HuH-7.5 (cell line): ENCODE measurements at places on chromosomes 12 and 14.

- DNase-seq, result no peak
These were observed 106.2 kb downstream of the SMOC1 start for GRCh38 chr14:69985463-69985862.

DNA sequence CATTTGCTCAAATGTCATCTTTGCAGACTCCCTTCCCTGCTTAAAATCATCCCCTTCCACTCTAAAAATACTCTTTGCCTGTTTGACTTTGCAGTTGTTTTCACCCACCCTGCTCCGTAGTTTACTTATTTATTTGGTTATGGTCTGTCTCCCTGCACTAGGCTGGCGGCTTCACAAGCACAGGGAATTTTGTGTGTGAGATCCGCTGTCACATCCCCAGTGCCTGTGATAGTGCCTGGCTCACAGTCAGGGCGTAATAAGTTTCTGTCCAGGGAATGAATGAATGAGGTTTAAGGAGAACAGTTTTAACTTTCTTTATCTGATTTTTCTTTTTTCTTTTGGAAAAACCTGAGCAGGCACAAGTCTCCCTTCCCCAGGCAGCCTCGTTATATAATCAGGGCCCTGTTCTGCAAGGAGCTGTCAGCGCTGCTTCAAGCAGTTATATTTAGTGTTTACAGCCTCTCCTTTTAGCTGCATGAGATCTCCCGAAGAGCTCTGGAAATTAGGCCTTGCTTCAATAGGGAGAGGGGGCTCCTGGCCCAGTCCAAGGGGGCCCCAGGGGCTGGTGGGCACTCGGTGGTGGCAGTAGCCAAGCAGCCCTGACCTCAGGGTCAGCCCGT, 107.1 kb downstream of the AACS start:
- no peak for DNase-seq

DNA sequence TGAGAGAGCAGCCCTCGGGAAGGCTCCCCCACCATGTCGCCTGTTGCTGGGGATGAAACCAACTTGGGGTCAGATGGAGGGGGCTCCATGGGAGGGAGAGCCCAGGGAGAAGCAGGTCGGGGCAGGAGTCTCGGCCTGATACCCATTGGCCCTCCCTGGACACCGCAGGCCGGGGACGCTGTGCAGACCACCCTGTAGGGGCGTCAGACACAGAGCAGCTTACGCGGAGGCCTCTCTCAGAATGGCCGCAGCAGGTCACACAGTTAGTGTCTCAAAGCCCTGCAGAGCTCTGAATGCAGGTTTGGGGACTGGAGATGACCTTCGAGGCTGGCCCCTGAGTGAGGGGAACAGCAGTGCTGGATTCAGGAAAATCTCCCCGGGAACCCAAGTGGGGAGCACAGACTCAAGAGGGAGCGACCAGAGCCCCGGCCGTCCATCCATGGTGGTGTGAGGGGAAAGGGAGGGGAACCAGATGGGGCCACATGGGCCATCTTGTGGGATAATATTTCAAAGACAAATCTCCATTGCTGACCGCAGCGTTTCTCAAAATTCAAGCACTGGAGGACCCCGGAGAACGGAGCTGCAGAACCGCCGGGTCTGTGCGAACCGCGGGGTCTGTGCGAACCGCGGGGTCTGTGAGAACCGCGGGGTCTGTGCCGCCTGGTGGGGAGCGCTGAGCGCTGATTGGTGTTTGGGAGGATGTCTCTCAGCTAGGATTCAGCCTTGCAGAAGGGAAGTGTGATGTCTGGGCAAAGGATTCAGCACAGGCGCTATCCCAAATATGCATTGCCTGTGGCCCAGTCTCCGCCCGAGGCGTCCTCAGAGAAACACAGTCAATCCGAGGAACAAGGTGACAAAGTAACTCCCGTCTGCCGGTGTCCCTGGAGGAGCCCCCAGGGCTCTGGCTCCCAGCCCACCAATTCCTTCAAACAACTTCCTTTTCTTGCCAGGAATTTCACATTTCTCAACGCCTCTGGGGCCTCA, 324.4 kb upstream of the RTL1 start:
- no peak for DNase-seq

DNA sequence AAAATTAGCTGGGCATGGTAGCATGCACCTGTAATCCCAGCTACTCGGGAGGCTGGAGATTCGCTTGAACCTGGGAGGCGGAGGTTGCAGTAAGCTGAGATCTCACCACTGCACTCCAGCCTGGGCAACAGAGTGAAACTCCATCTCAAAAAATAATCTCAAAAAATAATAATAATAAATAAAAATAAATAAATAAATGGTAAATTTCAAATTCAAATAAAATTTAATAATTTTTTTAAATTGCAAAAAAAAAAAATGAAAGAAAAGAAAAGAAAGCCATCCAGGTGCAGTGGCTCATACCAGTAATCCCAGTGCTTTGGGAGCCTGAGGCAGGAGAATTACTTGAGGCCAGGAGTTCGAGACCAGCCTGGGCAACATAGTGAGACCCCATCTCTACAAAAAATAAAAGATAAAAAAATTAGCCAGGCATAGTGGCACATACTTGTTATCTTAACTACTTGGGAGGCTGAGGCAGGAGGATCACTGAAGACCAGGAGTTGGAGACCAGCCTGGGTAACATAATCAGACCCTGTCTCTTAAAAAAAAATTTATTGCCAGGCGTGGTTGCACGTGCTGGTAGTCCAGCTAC, 36.4 kb downstream of the ALDH2 start:
- DNase-seq, result no peak

DNA sequence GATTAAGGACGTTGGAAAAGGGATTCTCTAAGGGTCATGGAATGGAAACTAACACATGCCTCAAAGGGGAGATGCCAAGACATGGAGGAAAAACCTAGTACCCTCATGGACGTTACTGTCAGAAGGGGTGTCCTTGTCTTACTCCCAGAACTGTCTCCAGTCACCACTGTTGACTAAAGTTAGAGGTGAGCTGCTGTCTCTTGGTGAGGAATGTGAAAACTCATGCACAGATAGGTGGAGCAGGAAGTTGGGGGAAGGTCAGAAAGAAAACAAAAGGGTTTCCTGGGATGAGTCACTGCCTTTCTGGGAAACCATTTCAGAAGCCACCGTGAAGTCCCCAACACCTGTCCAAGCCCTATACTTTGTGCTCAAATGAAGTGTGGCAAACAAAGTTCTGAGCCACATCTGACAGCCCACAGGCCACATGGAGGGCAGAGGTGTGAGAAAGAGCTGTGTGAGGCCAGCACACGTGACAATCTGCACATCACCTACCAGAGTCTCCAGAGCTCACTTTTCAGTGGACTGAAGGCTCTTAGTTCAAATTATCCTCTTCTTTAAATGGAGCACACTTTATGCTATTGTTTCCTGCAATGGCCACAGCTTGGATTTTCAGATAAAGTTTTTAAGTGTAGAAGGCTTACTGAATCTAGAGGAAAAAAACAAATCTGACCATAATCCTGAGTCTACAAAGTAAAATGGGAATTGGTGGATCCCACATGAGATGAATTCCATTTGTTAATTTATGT, 92.9 kb upstream of the EGLN3 start:
- DNase-seq, result no peak

GRCh38 chr12:76696186-76696585, 67.7 kb upstream of the ZDHHC17 start:
- no peak for DNase-seq

- DNase-seq, result peak; percentile 34
These were observed 132.6 kb upstream of the PLEKHG7 start for GRCh38 chr12:92570056-92570753.
